Stimulated activated CD4-positive, alpha-beta T cell treated with anti-CD3 and anti-CD28 coated beads, Interleukin-15, amount 100 ng/mL, for 1 hour (primary cell): ENCODE measurements at places on chromosomes 2 and 18.

GRCh38 chr2:119864318-119864717 lies 104.6 kb downstream of the PTPN4 start:
- no peak for DNase-seq

DNA sequence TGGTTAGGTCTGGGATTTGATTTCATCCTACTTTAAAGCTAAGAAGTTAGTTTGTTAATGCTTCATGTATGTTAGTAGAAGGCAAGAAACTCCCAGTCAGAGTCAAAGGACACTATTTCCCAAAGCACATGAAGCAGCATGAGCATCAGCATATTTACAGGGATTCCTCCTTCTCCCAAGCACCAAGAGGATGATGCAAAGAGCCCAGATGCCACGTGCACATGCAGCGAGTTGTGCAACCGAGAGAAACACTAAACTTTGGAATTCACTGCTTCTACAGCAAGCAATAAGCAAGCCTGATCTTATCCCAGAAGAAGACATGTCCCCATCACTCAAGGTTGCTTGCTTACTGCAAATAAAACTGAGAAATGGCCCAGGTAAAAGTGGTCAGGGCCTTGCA lies 32.5 kb downstream of the CPO start:
- no peak for DNase-seq

DNA sequence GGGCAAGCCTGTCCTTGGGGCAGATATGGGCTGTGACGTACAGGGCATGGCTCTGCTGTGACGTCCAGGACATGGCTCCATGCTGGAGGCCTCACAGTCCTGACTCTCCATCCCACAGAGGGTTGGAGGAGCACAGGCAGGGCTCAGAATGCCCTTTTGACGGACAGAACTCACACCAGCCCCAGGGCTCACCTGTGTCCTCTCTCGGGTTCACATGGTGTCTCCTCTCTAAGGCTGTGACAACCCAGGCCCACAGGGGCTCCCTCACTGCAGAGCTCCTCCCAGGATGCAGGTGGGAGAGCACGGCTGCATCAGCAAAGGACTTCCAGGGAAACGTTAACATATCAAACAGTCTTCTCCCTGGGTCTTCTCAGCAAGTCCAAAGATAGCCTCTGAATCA lies 133.8 kb downstream of the EIPR1 start:
- DNase-seq = no peak

GRCh38 chr2:39007875-39008504 lies 112.9 kb downstream of the SOS1 start:
- no peak for DNase-seq

DNA sequence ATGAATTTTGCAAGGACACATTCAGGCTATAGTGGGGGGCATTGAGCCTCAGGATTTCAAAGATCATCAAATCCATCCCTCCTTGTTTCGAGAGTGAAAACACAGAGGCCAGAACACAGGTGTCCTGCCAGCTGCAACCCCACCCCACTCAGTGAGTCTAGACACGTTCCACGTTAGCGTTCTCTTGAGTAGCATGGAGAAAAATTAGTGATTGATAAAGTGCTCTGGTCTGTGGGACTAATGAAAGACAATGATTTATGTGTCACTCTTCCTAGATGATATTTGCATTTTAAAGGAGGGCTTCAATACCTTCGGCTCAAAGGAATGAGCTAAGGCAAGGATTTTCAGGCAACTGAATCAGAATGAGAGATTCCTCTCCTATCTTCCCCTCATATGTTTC lies 43.8 kb downstream of the SLC4A3 start:
- no peak for DNase-seq

DNA sequence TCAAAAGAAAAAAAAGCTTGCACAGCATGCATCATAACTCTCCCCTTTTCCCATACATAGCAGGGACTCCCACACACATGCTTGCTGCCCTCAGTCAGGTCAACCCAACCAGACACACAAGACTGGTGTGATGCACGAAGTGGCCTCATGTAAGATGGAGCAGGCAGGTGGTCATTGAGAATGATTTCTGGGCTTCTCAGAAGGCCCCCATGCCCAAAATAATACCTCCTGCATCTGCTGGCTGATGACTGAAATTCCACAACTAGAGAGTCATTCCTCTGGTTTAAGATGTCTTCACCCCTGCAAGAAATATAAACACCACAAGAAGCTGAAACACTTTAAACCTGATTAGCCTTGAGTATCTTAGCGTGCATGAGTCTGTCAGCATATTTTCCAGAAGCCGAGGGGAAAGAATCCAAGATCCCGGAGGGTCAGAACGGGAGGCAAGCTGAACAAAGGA lies 131.1 kb downstream of the AFF3 start:
- DNase-seq = no peak

DNA sequence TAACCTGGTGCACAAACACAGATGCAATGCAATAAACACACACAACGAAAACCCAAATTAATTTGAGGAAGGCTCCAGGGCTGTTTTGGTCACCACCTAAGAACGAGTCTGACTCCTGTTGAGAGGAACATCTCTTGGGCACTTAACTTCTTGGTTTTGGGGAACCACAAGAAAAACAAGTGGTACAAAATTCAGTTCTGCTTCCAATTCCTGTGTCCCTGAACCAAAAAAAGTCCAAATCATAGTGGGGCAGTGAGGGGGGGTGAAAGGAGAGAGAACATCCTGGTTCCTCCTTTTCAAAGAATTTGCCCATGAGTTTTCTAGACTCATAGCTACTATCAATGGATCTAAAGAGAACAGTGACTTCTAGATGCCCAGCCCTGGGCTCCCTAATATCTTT lies 143.6 kb downstream of the COL4A4 start:
- no peak for DNase-seq

DNA sequence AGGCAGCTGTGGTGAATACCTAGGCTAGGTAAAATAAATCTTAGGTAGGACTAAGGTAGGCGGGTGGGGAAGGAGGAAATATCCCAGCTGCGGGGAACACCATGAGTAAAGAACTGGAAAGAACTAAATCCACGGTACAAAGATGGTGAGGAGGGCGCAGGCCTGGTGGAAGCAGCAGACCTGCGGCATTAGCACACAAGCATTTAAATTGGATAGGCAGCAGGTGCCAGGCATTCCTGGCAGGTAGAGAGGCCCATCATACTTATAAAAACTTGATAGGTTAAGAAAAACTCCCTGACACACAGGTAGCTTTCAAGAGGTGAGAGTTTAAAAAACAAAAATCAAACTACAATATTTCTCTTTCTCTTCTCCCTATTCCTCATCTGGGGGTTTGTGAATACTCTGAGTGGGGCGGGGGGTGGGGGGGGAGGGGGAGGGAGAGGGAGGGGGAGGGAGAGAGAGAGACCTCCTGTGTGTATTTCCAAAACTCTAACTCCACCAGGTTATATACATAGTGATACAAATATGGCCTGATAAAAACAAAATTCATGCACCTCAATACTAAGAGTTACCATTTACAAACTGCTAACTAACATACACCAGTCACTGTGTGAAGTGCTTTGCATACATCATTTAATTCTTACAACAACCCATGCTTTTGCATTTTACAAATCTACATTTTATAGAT lies 13.5 kb downstream of the AAK1 start:
- no peak for DNase-seq

DNA sequence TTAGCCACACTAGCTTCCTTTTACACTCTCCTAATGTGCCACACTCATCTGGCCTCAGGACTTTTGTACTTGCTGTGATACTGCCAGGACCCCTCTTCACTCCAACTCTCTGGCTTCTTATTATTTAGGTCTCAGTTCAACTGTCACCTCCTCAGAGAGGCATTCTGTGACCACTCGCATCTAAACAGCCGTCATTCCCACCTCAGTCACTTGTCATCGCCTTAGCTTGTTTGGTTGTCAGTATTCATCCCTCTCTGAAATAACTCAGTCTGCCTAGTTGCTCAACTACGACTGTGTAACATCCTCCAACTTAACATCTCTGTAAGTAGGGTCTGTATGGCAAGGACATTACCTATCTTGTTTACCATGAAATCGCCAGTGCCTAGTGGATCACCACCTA lies 27.2 kb downstream of the MGAT4A start:
- no peak for DNase-seq

DNA sequence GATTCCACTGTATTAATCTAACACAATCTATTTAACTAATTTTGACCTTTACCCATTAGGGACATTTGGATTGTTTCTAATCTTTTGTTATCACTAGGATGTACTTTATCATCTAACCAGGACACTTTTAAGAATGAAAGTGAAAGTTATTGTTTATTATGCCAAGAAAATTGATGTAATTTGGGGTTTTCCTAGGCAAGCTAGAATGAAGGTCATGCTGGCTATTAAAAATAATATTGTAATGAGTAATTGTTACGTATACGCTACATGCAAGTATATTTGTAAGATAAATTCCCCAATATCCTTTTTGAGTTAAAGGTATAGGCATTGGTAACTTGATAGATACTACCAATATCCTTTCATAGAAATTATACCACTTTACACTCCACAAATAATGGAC lies 74.6 kb downstream of the COL5A2 start:
- no peak for DNase-seq

- DNase-seq = no peak
Observed at GRCh38 chr18:2411381-2411960, 159.8 kb downstream of the METTL4 start.

- no peak for DNase-seq
Observed at GRCh38 chr18:41170346-41170745, 784.7 kb upstream of the PIK3C3 start.

DNA sequence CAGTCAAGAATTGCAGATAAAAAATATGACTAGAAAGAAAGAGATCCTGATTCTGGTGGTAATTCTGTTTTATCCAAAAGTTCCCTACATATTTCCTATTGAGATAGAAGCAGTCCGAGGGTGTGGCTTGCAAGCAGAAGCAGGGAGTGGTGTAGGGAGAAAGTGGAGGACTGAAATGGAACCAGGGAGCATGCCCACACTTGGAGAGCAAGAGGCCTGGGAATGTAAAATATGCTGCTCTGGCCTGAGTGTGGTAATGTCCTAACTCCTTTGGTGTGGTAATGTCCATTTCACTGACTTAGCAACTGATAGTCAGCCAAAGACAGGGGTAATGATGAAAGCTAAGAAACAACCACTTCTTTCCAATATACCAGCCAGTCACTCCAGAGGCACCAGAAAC lies 30.1 kb upstream of the FMNL2 start:
- no peak for DNase-seq

GRCh38 chr18:68219872-68220271 lies 495.0 kb downstream of the TMX3 start:
- no peak for DNase-seq
